ENCODE measurements at places on chromosomes 3 and 15.
A peak's percentile ranks its signal among the peaks of the same experiment; 100 is the strongest.

DNA sequence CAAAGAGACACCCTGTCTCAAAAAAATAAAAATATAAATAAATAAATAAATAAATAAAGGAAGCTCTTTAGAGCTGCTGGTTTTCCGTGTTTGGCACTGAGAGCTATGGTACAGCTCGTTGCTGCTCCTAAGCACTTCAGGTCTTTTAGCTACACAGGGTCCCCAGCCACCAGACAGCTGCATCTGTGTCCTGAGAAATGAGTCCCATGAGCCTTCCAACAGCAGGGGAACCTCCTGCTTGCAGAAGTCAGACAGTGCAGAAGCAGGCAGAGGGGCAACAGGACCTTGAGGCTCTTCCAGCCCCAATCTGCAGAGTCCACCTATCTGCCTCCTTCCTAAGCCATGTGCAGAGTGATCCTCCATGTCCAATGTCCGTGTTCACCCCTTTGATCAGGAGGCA, 159.0 kb downstream of the SV2B start:
- DNase-seq: no peak

DNA sequence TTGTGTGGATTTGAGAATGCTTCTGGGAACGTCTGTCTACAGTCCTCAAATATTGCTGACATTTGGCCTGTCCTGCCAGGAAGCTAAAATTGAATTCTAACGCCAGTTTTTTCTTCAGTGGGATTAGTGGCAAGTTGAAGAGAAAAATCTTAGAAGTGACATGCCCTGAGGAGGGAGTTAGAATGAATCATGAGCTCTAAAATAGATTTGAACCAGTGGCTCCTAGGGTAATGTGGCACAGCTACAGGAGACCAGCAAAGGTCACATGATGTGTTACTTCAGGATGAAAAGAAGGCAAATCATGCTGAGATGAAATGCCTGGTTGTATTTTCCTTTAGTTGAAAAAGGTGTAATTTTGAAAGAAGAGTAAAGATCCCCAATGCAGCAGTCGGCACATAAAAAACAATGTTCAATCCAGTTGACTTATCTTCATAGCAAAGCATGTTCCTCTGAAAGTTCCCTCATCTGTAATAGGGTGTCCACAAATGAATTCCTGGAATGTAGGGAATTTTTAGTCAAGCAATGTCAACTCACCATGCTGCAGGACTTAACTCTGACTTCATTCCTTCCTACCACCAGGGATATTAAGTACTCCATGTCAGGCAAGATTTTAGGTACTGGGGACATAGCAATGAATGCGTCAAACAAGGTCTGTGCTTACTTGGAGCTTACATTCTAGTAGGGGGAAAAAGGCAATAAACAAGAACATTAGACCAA, 171.6 kb downstream of the CADPS start:
- no peak for DNase-seq

- no peak for DNase-seq
These were observed 532.8 kb downstream of the ZIC1 start for GRCh38 chr3:147941969-147942368.

DNA sequence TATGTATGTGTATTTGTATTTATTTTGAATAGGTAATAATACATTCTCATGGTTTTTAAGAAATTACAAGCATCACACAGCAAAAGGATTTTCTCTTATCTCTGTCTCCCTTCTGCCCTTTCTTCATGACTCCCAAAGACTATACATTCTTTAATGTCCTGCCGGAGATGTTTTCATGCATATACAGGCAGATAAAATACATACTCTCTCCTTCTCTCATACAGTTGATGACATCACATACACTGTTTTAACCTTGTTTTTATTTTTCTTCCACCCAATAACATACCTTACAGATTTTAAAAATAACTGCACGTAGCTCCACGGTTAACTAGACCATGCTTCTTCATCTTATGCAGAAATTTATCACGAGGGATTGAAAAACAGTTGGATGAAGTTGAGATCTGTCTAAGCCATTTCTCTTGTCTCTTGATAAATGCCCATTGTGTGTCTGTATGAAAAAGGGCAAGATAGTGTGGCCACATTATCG, 249.8 kb downstream of the EDEM1 start:
- DNase-seq: no peak

DNA sequence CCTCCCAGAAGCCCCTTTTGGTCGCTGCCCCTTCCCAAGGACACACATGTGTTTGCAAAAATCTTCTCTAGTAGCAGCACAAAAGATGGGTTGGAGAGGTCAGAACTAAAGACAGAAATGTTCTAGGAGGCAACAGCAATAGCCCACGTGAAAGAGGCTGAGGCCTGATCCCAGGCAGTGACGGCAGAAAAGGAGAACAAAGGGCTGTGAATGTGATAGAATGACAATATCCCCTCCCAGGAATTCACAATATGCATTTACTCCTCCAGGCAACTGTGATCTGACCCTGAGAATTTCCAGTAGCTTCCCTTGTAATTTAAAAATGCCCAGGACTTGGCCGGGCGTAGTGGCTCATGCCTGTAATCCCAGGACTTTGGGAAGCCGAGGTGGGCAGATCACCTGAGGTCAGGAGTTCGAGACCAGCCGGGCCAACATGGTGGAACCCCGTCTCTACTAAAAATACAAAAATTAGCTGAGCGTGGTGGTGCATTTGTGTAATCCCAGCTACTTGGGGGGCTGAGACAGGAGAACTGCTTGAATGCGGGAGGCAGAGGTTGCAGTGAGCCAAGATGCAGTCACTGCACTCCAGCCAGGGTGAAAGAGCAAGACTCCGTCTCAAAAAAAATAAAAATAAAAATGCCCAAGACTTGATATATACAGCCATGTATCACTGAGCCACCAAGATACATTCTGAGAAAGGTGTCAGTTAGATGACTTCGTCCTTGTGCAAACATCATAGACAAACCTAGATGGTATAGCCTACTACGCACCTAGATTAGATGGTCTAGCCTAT, 43.6 kb upstream of the PIAS1 start:
- DNase-seq: no peak

DNA sequence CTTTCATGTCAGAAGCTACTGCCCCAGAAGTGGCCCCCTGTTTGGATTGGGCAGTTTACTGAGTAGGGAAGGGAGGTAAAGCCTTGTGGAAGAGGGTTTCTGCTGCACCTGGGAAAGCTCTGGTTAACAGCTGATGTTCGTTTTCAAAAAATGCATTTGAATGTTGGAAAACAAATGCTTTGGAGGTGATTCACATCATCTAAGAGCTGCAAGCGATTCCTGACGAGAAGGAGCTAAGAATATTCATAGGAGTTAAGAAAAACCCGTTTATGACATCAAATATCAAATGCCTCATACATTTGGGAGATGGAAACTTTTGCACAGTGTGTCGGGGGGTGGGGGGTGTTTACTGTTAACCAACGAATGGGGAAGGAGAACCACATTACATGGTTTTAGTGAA, 183.8 kb upstream of the NR2F2 start:
- DNase-seq: no peak

DNA sequence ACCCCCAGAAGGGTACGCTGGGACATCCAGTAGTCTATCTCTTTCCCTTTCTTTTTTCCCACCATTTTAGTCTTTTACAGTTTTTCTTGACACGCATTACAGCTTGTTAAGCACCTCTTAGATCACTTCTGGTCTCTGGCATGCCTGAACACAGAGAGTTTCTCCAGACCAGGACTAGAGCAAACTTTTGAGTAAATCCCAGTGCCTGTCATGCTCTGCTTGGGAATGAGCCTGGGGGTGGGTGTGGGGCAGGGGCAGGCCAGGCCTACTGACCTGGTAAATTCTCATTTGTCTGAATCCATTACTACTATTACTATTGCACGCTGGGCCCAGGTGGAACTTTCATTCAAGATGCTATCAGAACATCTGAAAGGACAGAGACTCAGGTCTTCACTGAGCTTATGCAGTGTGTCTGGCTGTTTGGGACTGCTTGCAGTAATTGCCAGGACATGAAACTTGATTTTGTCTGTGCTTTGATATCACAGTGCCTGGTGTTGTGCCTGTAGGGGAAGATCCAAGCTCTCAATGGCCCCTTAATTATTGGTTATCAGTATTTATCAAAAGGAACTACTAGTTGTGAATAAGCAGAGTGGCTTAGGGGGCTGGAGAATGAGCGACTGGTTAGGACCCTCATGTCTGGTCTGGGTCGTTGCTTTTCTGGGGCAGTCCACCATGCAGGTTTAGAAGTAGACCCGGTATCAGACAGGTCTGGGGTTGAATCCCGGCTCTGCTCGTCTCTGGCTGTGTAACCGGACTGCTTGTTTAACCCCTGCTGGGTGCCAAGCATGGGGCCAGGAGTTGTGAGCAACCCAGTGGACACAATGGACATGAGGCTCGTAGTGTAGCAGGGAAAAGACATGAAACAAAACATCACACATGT, 196.1 kb upstream of the TLE3 start:
- DNase-seq: no peak

- DNase-seq: peak; percentile 10
These were observed 162.5 kb upstream of the CHRNA7 start for GRCh38 chr15:31867536-31868442.

DNA sequence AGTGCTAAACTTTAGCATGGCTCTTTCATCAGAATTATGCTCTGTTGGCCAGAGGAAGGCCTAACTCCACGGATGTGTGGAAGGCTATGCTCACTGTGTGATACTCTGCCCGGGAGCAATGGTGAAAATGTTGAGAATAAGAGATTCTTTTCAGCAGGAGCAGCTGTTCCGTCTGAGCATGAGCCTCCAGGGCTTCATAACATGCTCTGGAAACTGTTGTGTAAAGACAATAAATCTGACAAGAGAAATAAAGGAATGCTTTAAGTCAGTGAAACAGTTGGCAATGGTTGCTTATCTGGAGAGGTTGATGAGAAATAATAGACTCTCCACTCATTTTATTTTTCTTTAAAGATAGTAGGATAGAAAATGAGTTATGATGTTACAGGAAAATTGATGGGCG, 269.8 kb downstream of the DIPK2A start:
- no peak for DNase-seq

- peak; percentile 5 for DNase-seq
These were observed 393.5 kb upstream of the ARRDC4 start for GRCh38 chr15:97566961-97567360.

- DNase-seq: no peak
These were observed 22.7 kb downstream of the ACAA1 start for GRCh38 chr3:38114052-38114874.

GRCh38 chr3:134094491-134094890, 64.8 kb upstream of the SLCO2A1 start:
- DNase-seq: no peak

- no peak for DNase-seq
These were observed 116.7 kb downstream of the RASA2 start for GRCh38 chr3:141603473-141604035.

DNA sequence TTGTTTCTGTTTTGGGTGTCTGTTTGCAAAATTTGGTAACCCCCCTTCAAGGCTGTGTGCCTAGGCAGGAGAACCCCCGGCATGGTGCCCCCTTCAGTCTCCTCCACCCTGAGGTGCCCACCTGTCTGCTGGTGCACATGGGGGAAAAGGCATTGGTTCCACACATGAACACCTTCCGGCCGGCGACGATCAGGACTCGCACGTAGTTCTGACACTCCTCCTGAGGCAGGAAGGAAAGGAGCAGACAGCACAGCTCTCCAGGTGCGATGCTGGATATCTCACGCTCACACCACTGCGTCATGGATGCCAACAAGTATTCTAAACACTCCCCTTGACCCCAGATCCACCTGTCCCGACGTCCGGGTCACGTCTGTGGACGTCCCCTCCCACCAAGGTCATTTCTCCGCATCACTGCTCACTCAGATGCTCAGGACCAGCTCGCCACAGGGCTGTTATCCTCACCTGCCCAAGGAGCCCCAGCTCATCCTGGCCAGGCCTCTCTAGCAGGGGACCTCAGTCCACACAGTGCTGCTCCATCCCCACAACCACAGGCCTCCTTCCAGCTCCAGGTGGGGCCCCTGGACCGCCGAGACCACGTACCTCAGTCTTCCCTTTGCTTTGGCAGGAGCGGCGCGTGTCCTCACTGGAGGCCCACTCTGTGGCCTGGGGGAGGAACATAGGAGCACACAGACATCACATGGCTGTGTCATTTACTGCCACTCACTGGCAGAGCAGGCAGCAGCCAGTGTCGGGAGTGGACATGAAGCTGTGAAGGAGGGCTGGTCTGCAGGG, 99.0 kb downstream of the SEMA5B start:
- DNase-seq: no peak

DNA sequence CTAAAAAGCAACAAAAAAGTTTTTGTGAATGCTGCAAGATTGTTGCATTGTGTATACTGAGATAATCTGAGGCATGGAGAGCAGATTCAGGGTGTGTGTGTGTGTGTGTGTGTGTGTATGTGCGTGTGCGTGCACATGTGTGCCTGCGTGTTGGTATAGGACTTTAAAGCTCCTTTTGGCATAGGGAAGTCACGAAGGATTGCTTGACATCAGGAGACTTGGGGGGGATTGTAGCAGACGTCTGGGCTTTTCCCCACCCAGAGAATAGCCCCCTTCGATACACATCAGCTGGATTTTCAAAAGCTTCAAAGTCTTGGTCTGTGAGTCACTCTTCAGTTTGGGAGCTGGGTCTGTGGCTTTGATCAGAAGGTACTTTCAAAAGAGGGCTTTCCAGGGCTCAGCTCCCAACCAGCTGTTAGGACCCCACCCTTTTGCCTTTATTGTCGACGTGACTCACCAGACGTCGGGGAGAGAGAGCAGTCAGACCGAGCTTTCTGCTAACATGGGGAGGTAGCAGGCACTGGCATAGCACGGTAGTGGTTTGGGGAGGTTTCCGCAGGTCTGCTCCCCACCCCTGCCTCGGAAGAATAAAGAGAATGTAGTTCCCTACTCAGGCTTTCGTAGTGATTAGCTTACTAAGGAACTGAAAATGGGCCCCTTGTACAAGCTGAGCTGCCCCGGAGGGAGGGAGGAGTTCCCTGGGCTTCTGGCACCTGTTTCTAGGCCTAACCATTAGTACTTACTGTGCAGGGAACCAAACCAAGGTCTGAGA, 4.7 kb downstream of the BHLHE40 start:
- peak; percentile 93 for DNase-seq

DNA sequence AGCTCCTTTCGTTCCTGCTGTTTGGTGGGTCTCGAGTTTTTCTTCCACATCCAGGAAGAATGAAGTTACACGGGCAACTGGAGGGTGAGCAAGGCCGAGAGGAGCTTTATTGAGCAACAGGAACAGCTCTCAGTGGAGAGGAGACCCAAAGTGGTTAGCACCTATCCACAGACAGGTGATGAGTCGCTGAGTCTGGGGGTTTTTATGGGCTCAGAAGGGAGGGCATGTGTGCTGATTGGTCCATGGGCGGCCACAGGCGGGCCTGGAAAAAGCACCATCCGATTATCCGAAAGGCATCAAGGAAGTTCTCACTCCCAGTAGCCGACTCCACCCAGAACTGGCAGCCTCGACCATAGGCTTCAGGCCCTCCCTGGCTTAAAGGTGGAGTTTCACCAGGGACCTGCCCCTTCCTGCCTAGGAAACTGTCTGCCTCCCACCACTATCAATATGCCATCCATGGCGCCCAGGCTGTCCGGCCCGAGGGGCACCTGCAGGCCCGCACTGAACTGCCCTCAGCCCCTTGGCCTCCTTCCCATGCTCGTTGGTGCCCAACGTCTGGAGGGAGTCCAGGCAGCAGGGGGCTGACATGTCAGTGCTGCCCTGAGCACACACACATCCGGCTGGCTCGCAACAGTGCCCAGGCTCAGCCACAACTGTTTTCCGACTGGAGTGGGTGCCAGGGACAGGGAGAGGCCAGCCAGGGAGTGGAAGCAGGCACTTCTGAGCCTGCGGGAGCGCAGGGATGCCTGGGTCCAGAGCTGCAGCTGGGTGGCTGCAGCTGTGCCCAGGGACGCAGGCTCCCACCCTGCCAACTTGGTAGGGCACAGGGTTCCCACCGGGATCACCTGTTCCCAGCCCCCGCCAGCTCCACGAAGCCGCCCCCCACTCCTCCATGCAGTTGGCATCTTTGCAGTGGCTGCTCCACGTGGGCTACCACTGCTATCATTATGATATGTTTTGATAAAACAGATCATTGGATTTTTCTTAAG, 170.2 kb downstream of the FNDC3B start:
- DNase-seq: no peak
